ENCODE measurements at places on chromosomes 11 and 22. TPM values are rescaled to one million over a fixed set of nuclear protein-coding genes. Genes with fewer than 3 reads are reported as not detected.

GRCh38 chr22:49554296-49554625 lies 273.4 kb downstream of the BRD1 start:
- peak; percentile 37 for DNase-seq

DNA sequence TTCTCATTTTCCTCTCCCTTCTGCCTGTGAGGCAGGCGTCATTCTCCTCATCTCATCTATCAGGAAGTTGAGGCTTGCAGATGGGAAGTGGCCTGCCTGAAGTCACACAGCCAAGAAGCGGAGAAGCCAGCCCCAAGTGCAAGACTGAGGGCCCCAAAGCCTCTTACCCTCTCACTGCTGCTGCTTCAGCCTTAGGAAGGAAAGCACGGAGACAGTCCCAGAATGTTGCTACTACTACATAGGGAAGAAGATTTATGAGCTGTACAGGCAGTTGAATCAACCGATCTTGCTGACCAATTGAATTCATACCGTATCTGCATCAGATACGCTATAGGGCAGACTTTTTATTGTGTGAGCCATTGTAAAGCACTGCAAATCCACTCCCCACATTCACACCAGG lies 89.0 kb downstream of the CWC15 start:
- DNase-seq: no peak

DNA sequence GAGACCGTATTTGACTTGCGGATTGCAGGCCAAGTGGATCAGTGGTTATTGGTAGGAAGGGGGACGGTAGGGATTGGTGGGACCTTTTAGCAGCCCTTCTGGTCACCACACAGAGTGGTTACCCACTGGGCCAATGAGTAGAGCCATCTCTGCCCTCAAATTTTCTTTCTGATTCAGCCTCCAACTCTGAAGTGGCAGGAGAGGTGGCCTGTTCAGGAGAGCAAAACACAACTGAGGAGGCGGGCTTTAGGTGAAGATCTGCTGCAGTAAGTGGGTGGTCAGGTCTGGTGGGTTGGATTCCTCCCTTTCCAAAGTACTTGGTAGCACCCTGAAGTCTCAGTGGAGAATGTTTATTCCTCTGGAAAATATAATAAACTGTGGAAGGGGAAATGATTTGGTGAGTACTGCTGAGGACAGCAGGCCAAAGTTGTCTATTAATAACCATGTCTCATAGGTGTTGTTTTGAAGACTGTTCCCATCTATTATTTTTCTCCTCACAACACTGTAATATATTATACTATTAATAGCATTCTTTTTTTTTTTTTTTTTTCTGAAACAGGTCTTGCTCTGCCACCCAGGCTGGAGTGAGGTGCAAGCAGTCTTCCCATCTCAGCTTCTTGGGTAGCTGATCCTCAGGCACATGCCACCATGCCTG lies 1.5 kb downstream of the MISFA start:
- no peak for DNase-seq

- no peak for DNase-seq
Observed at GRCh38 chr22:17314487-17314886, 54.8 kb upstream of the CECR2 start.

GRCh38 chr11:126731576-126732142 lies 268.9 kb downstream of the KIRREL3 start:
- no peak for DNase-seq

DNA sequence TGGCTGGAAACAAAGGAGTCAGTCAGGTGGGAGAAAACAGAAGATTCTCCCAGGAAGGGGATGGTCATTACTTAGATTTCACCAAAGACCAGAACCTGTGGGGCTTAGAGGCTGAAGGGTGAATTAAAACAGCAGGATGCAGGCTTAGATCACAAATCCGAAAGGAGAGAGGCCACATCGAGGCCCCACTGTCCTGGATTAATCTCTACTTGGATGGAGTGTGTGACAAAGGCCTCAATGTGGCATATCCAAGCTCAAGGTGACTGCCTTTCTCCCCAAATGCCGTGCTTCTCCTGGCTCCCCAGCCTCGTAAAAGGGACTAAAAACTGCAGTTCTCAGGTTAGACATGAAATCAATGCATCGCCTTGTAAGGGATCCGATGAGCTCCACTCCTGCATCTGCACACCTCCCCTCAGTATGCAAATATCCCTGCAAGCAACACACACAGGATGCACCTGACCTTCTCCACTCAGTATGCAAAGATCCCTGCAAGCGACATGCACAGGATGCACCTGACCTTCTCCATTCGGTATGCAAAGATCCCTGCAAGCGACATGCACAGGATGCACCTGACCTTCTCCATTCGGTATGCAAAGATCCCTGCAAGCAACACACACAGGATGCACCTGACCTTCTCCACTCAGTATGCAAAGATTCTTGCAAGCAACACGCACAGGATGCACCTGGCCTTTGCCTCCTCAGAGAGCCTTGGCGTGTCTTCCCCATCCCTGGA lies 447.4 kb downstream of the BRD1 start:
- peak; percentile 14 for DNase-seq

DNA sequence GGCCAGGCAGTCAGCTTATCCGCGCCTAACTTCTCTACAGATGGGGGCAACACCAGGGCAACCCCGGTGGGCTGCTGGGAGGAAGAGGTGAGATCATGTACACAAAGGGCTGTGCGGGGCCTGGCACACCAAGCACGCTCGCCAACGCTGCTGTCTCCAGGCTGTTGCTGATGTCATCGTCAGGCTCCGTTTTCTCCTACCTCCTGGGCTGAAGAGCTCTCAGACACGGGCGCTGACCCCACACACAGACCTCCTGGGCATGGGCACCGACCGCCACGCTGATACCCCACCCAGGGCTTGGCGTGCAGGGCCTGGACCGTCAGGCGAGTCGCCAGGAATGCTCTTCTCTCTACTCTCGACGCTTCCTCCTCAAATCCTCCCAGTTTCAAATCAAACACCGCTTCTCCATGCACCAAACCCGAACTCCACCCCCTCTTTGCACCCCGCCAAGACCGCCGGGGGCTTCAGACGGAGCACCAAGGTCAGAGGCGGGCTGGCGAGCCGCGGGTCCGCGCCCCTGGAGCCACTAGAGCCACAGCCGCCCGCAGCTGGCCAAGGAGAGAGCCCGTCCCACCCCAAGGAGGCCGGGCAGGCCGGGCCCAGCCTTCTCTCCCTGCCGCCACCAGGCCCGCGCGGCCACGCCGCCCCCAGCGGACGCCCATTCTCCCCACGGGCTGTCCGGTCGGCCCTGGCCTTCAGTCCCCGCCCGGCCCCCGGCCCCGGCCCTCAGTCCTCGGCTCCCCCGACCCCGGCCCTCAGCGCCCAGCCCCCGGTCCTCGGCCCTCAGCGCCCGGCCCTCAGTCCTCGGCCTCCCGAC lies 772 bp downstream of the SBF1 start:
- no peak for DNase-seq

DNA sequence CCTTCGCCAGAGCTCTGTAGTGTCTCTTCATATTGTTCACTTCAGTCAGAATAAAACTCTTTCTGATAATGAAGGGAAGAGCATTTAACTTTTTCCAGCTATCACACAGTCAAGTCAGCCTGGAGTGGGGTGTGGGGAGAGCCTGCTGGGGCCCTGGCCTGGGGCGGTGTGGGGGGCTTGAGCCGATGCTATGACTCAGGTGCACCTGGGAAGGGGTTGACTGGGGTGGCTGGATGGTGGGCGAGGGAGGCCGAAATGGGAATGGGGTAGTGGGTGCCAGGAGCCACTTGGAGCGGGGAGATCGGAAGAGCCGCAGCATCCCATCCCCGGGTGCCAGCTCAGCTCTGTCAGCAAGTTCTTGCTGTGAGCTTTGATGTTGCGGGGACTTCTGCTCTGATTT lies 100.9 kb downstream of the NXPE2 start:
- no peak for DNase-seq

DNA sequence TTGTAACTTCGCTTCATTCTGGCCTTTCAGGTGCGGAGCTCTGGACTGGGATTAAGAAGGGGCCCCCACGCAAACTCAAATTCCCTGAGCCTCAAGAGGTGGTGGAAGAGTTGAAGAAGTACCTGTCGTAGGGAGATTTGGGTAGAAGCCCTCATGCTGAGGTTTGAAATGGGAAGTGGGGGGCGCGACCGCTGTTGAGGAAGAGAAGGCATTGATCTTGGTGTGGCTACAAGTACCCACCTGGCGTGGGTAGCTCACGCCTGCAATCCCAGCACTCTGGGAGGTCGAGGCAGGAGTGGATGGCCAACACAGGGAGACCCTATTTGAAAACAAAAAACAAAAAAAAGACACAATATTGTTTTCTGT lies 779 bp downstream of the SELENOH start:
- DNase-seq: no peak

DNA sequence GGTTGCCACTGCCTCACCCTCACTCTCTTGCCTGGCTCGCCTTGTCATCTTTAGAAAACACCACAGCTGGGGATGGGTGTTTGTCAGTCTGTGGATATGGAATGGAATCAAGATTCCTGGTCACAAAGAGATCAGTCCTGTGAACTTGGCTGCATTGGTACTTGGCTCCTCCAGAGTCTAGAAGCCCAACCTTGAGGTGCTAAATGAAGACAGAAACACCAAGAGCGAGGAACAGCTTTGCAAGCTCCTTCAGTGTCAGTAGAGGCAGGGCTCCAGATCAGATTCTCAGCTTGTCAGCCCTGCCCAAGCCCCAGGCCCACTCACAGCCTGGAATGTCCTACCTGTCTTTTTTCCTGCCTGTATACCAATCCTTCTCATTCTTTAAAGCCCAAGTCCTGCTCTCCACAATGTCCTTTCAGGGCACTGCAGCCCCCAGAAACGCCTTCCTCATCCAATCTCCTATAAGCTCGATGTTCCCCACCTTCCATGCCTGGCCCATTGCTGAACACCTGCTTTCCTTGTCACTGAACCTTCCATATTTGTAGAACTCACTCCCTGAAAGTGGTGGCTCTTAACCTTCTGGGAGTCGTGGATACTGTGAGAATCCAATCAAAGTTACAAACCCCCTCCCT lies 188.9 kb downstream of the BCR start:
- no peak for DNase-seq

DNA sequence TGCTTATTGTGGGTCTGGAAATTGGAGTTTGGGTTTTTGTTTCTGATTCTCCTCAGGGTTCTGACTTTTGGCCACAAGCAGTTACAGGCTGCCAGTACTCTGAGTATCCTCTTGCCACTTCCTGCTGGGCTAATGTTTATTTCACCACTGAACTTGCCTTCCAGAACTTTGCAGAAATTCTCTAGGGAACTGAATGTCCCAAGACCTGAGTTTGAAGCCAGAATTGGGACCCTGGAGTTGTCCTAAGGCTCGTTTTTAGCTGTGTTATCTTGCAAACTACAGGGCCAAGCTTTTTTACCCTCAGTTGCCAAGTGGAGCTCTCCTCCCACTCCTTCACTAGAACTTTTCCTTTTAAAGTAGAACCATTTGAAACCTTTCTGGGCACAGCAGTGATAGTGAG lies 89.9 kb downstream of the FAT3 start:
- DNase-seq: no peak

DNA sequence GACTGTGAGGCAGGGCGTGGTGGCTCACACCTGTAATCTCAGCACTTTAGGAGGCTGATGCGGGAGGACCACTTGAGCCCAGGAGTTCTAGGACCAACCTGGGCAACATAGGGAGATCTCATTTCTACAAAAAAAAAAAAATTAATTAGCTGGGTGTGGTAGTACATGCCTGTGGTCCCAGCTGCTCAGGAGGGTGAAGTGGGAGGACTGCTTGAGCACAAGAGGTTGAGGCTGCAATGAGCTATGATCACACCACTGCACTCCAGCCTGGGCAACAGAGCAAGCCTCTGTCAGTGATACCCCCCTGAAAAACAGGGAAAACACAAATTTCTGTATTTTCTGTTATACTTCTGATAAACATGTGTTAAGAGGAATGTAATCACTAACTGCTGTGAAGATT lies 57.8 kb upstream of the ARHGAP32 start:
- no peak for DNase-seq

GRCh38 chr11:91857179-91857578 lies 367.4 kb upstream of the FAT3 start:
- no peak for DNase-seq

- DNase-seq: no peak
Observed at GRCh38 chr11:85483861-85484260, 143.3 kb downstream of the DLG2 start.

GRCh38 chr11:38300570-38300969 lies 1702.5 kb upstream of the RAG2 start:
- no peak for DNase-seq

DNA sequence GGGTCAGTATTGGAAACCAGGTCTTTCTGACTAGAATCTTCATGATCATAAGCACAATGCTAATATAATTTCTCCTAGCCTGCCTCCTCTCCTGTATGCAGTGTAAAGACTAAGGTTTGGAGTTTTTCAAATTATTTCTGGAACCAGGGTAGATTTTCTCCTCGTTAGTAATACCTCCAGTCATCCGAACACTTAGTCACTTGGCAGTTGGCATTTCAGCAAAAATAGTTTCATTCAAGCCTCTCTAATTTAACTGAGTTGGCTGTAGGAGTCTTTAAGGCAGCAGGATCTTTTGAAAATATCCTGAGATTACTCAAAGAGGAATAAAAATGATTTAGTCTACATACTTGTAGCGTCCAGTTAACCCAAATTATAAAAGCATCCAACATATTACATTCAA lies 6.3 kb downstream of the TYR start:
- DNase-seq: no peak

DNA sequence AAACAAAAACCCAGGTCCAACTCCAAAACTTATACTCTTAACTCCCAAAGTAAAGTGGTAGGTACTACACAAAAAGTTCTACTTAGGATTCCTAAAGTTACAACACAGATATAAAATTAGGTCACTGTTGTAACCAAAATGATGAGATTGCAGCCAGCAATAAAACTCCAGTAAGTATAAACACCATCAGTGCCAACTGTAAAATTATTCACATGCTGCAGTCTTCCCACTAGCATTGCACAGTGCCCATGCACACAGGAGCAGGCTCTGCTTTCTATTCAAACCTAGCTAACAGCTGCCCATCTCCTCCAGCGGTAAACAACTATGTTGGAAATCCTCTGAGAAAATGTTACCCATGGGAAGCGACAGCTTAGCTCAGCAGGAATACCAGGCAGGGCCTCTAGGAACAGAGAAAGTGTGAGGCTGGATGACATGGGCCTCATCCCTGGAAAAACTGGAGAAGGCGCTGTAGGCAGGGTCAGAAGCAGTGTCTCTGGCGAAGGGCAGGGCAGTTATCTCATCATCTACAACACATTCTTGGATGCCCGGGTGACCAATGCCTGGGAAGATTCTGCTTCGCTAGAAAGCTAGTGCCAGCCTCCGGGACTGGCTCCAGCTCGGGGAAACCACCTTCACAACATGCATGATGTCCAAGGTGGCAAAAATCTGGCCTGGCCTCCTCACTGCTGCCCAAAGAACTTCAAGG lies 9.1 kb downstream of the CPT1A start:
- DNase-seq: no peak

Gene PHLDA2
- 26.4 TPM for total RNA-seq

Gene TP53I11
- 91.5 TPM for total RNA-seq

Gene CASP5
- total RNA-seq: not detected

Gene OR8D1
- not detected for total RNA-seq

Gene SLC35F2
- 32.6 TPM for total RNA-seq

Gene OR52J3
- not detected for total RNA-seq

Gene TRPT1
- total RNA-seq: 55.3 TPM

Measured in suprapubic skin (tissue), 4 donors.